ENCODE measurements at places on chromosomes 2 and 18.

GRCh38 chr2:113232123-113232522, 46.6 kb downstream of the PAX8 start:
- DNase-seq = no peak

GRCh38 chr2:105509269-105510086, 110.6 kb upstream of the FHL2 start:
- no peak for DNase-seq

DNA sequence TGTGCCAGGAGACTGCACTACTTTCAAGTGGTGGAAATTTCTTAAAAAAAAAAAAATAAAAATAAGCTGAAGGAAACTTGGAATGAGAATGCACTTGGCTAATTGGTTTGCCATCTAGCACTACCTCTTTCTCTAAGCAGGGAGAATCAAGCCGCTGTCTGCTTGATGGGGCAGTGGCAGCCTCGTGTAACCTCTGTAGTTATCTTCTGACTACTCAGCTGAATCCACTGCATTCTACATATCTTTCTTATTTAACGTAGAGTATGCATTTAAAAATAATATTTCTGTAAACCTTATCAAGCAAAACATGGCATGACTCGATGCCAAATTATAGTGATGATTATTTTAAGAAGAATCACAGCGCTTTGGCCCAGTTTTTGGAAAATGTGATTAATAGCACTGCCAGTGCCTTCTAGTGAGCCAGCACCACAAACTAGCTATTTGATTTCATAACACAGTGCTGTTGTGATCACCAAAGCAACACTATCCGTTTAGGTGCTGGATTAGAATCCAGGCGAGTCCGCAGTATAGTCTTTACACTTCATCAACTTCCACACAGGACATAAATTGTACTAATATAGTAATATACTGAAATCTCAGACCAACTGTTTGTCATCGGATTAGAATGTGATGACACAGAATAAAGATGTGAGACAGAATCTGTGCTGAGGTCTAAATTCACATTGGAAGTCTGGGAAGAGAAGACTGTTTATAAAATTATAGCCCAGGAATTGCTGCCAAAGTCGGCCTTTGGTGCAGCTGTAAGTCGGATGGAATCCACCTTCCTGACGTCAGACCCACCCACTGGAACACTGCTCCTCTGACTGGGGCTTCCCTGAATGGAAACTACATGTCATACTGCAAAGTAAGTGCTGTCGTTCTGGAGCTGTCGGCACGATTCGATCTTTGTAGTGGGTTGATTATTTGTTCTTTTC, 136.5 kb upstream of the ETAA1 start:
- peak; percentile 96 for DNase-seq

DNA sequence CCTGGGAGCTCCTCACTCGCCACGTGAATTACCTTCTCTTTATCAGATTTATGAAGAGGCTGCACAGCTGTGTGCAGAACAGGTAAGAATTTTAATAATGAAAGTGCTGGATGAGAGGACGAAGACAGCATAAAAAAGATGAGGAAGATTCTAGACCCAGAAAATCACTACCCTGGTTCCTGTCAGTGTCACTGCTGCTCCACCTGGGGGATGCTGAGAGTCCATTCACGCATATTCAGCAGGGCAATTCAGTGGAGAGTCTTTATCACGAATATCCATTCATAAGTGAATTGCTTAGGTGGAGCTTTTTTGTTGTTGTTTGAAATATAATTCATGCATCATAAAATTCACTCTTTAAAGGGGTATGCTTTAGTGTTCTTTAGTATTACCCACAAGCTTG, 52.0 kb downstream of the MRPL33 start:
- DNase-seq = no peak

- no peak for DNase-seq
These were observed 36.7 kb downstream of the EMX1 start for GRCh38 chr2:72953976-72954375.

- DNase-seq = peak; percentile 77
These were observed 47.6 kb downstream of the STK17B start for GRCh38 chr2:196123679-196124373.

DNA sequence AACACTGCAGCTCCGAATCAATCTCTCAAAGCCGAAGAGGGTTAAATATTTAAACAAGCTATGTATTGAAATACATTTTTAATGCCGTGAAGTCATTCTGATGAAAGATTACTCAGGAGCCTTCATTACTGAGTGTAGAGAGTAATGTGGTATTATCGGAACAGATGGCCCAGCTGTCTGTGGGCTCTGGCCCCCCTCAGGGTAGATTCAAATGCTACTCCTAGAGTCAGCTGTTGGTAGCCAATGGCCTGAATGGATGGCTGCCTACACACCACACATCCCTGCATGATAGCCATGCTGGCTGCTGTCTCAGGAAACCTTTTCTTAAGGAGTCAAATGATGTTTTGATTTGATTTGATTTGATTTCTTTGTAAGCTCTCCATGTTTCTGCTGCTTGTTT, 732.3 kb upstream of the CELF4 start:
- DNase-seq = no peak

GRCh38 chr2:179341152-179341866, 76.7 kb upstream of the SESTD1 start:
- DNase-seq = no peak

DNA sequence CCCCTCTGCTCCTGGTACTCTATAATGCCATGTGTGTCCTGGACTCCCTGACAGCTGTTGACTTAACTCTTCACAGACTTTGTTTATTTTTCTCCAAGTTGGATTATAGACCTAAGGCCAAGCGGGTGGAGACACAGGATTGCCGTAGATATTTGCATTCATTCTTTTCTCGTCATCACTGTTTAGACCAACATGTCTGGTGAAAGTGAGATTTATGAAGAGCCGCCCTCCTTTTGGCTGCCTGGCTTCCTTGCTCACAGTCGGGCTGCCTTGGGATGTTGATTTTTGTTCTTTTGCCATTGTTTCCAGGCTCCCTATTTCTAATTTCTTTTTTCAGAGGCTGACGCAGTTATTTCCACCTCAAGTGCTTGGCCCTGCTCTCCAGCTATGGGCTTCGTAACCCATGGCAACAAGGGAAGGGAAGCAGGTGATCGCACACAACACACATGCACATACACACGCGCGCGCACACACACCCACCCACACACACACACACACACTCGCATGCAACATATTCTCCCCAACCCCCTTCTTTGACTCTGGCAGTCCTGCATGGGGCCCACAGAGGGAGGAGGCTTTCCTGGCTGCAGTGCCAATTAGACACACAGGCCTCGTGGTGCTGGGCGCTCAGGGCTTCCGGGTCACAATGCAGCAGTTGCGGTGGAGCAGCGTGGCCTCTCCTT, 296.5 kb downstream of the MTX2 start:
- DNase-seq = no peak

DNA sequence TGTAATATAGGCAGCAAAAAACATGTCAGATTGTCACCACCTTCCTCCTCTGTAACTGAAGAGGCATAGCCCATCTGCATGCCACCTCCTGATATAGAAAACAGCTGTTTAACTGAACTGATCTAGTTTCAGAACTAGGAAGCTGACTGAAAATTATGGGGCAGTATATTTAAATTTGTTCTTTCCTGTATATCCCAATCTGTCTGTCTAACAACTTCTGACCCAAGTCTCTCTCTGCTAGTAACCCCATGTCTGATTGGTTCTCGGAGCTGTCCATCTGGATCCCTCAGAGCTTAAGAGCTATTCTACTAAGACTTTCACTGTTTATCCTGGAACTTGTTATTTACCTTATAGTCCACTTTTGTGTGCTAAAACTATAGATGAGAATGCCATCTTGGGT, 68.2 kb upstream of the SLC35G4 start:
- DNase-seq = peak; percentile 36

DNA sequence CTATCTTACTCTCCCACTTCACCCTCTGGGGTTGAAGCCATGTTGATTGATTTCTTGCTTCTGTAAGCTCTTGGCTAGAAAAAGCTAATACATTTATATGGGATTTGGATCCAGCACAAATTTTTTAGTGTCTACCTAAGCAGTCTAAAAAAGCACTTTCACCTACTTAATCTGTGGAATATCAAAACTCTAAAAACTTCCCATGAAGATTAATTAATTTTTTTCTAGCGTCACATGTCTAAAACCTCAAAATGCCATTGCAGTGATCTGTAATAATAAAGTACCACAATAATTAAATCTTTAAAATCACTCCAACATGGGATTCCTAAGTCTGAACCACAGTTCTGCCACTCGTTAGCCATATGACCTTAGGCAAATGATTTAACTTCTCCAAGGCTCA, 180.1 kb downstream of the EN1 start:
- DNase-seq = no peak

DNA sequence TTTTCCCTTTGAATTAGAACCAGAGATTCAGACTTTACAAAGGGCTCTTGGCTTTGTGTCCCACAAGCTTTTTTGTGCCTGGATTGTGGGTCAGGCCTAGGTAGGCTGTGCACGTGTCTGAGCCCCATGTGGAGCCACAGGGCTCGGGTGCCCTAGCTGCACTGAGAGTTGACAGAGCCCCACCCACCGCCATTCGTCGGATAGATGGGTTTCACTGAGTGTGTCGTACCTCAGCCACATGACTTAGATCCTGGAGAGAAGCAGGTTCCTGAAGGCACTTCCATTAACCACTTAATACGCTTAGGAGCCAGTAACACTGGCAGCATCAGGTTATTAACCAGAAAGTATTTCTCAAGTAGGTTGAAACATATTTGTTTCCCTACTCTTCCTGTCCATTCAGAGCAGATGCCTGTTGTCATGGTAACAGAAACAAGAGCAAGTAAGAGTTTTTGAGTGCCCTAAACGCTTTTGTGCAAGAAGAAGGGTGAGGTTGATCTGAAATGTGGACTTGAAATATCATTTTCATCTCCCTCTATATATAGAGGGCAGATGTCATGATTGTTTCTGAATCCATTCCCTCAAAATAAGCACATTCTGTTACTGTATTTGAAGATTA, 30.0 kb downstream of the ADCYAP1 start:
- peak; percentile 3 for DNase-seq

- peak; percentile 41 for DNase-seq
These were observed 674.5 kb downstream of the KCNJ3 start for GRCh38 chr2:155372969-155373368.

GRCh38 chr2:48714245-48714644, 41.3 kb downstream of the LHCGR start:
- DNase-seq = peak; percentile 73

- peak; percentile 75 for DNase-seq
These were observed 27.6 kb upstream of the ASAP2 start for GRCh38 chr2:9178904-9179571.

DNA sequence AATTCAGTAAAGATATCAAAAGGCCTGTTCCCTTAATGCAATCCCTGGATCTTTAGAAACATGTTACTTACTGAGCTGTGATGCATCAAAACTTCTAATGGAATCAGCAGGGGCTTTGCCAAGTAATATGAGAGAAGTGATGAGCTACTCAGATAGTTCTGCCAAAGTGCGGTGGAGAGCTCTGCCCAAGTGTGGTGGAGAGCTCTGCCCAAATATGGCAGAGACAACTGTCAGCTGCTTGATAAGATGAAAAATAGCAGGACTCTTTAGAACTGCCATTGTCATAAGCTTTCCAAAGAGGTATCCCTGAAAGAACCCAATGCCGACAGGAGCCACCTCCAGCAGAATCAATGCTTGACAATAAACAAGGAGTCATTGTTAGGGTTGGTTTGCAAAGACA, 167.9 kb upstream of the SLC39A10 start:
- DNase-seq = no peak

DNA sequence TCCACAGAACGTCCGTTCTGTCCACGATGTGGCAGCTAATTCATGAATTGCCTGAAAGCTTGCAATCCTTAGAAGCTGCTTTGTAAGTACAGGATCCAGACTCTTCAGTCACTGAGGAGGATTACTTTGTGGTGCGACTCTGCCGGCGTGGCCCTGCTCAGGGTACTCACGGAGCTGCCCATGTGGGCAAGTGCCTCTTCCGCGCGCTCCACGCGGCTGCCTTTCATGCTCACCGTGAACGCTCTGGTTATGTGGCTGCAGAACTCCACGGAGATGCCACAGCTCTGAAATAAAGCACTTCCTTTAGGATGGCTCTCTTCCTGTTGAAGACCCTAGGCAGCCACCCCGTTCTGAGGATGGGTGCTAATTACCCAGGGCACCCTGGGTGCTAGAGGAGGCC, 31.0 kb downstream of the RMC1 start:
- DNase-seq = no peak

DNA sequence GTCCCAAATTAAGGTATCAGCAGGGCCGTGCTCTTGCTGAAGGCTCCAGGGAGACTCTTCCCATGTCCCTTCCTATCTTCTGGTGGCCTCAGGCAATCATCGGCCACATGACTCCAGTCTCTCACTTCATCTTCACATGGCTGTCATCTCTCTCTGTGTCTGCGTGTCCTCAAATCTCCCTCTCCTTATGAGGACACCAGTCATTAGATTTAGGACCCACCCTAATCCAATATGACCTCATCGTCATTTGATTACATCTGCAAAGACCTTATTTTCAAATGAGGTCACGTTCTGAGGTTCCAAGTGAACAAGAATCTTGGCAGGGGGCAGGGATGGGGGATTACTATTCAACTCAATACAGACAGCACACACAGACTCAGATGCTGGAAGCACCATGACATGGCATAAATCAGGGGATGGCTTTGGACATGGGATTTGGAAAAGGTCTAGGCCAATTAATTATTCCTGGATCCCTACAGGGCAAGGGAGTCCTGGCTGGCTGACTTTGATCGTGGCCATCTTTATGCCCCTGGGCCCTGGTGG, 210.0 kb upstream of the SKOR2 start:
- DNase-seq = no peak

- peak; percentile 0 for DNase-seq
These were observed 816.2 kb downstream of the NRXN1 start for GRCh38 chr2:50215736-50216135.

GRCh38 chr2:131056932-131057287, 36.4 kb downstream of the FAM168B start:
- no peak for DNase-seq

DNA sequence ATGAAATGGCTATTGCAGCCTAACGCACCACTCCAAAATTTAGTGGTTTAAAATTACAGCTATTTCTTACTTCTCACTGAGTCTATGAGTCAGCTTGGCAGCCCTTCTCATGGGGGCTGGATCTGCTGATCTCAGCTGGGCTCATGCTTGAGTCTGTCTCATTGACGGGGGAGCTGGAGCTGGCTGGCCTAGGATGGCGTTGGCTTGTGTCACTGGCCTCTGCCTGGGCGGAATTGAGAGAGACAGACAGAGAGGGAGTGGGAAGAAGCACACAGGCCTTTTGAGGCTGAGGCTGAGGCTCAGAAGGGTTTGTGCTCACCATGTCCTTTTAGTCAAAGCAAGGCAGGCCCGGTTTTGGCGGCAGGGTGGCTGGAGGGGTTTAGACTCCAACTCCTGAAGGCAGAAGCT, 412.1 kb upstream of the MYT1L start:
- DNase-seq = peak; percentile 2

- no peak for DNase-seq
These were observed 158.1 kb upstream of the SKOR2 start for GRCh38 chr18:47409519-47409918.
